ENCODE measurements at places on chromosomes 16 and 17.

DNA sequence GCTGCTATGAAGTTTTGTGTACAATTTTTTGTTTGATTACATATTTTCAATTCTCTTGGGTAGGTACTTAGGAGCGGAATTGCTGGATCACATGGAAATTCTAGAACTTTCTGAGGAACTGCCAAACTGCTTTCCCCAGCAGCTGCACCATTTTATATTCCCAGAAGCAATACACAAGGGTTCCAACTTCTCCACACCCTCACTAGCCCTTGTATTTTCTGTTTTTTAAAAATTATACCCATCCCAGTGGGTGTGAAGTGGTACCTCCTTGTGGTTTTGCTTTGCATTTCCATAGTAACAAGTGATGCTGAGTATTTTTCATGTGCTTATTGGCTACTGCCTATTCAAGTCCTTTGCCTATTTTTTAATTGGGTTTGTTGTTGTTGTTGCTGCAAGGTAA lies 20.9 kb downstream of the NACA2 start:
- DNase-seq, result no peak

DNA sequence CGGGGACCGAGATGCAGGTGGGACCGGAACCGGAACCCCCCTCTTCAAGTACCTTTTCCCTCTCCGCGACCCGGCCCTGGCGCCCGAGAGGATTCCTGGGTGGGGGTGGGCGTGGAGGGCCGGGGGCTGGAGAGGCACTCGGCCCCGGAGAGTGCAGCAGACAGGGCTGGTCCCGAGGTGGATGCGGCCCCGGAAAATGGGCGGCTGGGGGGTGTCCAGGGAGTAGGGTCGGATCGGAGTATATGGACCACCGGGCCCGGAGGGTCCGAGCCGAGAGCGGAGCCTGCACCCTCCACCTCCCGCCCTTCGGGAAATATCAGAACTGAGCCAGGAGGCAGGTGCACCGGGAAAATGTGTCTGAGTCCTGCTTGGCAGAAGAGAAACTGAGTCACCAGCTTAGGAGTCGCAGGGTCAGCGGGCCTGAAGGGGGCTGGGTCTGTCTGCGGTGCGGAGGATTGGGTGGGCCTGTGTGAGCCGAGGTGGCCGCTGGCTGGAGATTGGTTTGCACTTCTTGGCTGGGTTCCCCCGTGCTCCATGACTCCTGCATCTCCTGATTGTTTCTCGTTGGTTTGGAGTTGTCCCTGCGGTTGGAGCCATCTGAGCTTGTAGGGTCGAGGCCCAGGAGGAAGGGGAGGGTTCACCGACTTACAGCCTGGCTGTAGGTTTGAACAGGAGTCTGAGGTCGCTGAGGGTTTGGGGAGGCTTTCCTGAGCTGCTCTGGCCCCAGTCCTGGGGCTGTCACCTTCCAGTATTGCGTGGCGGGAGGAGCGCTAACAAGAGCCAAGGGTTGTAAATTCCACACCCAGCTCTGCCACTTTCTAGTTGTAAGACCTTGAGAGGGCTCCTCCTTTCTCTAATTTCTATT lies 518 bp downstream of the SH2B1 start:
- DNase-seq, result no peak

GRCh38 chr17:39929646-39930407 lies 2.3 kb downstream of the LRRC3C start:
- no peak for DNase-seq

- no peak for DNase-seq
These were observed 455.9 kb upstream of the HSBP1 start for GRCh38 chr16:83351846-83352245.
